ENCODE measurements at places on chromosomes 16 and 17. TPM values are rescaled to one million over a fixed set of nuclear protein-coding genes. Genes with fewer than 3 reads are reported as not detected.

Gene TBX4
- 0.16 TPM for total RNA-seq

Gene HOXB1
- total RNA-seq = not detected

Gene ARHGDIA
- total RNA-seq = 81.2 TPM

Gene SLC16A11
- total RNA-seq = 0.16 TPM

Gene CCL4L2
- total RNA-seq = not detected

Gene CCL8
- not detected for total RNA-seq

Gene CCDC200
- 0.16 TPM for total RNA-seq

Gene PRAC2
- total RNA-seq = not detected

Gene RNU2-1
- not detected for total RNA-seq

Gene USB1
- total RNA-seq = 11.2 TPM

Gene QPRT
- total RNA-seq = 41.6 TPM

Gene TBC1D3D
- 0.16 TPM for total RNA-seq

Gene GJD3
- 2.4 TPM for total RNA-seq

Gene TANC2
- 24.0 TPM for total RNA-seq

Gene LRRC75A
- 1.4 TPM for total RNA-seq

Gene TBC1D3B
- total RNA-seq = 3.2 TPM

Gene IRF8
- not detected for total RNA-seq

Gene KRT33B
- not detected for total RNA-seq

Gene CEP112
- 4.3 TPM for total RNA-seq

Gene LGALS9
- total RNA-seq = 0.60 TPM

Gene MRC2
- total RNA-seq = 210 TPM

Gene ALDH3A1
- 0.43 TPM for total RNA-seq

Gene DNASE1L2
- total RNA-seq = 1.1 TPM

Gene OR2C1
- total RNA-seq = 0.43 TPM

Gene FN3KRP
- 15.0 TPM for total RNA-seq

Gene TOM1L1
- total RNA-seq = 7.1 TPM

Gene GJC1
- total RNA-seq = 10.2 TPM

Gene RASL10B
- 1.1 TPM for total RNA-seq

Gene CSH2
- total RNA-seq = not detected

Gene CACNB1
- 7.1 TPM for total RNA-seq

Gene BCL6B
- under 0.01 TPM for total RNA-seq

Gene PER1
- 3.0 TPM for total RNA-seq

Gene ABCC11
- 0.32 TPM for total RNA-seq

Gene ATP2C2
- total RNA-seq = not detected

Gene GLP2R
- total RNA-seq = not detected

Gene CRHR1
- not detected for total RNA-seq

Gene PROCA1
- 1.6 TPM for total RNA-seq

Gene INTS2
- 10.0 TPM for total RNA-seq
